ENCODE measurements at places on chromosomes 7 and 10.

GRCh38 chr10:79022565-79023230 is 46.1 kb upstream of the ZMIZ1 start:
- DNase-seq: peak; percentile 28

DNA sequence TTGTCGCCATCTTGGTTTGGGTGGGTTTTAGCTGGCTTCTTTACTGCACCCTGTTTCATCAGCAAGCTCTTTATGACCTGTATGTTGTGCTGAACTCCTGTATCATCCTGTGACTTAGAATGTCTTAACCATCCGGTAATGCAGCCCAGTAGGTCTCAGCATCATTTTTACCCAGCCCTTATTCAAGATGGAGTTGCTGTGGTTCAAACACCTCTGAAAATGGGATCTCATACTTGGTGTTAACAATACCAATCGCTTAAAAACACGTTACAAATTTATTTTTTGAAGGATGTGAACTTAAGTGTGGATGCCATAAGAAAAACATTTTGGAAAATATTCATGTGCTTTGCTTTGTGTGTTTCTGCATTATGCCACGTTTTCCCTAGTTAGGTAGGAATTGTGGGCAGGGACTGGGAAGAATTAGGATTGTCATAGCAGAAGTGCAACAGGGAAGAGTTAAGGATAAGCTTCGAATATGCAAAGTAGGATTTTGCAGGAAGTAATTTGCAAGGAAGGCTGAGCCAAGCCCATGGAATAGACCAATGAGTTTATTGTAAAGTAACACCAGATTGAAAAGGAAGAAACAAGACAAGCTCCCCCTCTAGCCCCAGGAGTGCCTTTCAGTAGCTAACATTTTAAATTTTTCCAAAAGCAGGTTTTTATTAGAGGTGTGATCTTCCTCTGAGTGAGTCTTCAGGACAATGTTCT is 56.4 kb downstream of the PRR15 start:
- no peak for DNase-seq

DNA sequence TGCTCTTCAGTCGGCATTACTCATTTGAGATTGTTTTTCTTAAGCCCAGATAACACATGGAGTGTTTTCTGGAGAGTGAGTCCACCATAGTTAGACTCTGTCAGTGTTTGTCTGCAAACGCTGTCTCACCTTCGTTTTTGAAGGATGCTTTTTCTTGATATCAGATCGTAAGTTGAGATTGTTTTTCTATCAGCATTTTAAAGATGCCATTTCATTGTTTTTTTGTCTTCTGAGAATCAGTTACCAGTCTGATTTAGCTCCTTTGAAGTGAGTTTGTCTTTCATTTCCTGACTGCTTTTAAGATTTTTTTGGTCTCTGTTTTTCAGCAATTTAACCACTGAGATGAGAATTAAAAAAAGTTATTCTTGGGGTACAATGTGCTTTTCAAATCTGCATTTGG is 137.4 kb downstream of the WDR37 start:
- DNase-seq: no peak

GRCh38 chr10:121187391-121187790 is 336.2 kb downstream of the WDR11 start:
- no peak for DNase-seq

- DNase-seq: no peak
Measured at GRCh38 chr7:114412548-114412947, 2.1 kb upstream of the FOXP2 start.

Measured in MG63 (cell line).